ENCODE measurements at places on chromosomes 1 and 21.

GRCh38 chr1:53633073-53633704 is 105.8 kb downstream of the GLIS1 start:
- no peak for DNase-seq

- DNase-seq = no peak
Measured at GRCh38 chr1:40897513-40897912, 35.4 kb upstream of the CITED4 start.

GRCh38 chr1:200640963-200641401 is 20.4 kb upstream of the KIF14 start:
- DNase-seq = no peak

DNA sequence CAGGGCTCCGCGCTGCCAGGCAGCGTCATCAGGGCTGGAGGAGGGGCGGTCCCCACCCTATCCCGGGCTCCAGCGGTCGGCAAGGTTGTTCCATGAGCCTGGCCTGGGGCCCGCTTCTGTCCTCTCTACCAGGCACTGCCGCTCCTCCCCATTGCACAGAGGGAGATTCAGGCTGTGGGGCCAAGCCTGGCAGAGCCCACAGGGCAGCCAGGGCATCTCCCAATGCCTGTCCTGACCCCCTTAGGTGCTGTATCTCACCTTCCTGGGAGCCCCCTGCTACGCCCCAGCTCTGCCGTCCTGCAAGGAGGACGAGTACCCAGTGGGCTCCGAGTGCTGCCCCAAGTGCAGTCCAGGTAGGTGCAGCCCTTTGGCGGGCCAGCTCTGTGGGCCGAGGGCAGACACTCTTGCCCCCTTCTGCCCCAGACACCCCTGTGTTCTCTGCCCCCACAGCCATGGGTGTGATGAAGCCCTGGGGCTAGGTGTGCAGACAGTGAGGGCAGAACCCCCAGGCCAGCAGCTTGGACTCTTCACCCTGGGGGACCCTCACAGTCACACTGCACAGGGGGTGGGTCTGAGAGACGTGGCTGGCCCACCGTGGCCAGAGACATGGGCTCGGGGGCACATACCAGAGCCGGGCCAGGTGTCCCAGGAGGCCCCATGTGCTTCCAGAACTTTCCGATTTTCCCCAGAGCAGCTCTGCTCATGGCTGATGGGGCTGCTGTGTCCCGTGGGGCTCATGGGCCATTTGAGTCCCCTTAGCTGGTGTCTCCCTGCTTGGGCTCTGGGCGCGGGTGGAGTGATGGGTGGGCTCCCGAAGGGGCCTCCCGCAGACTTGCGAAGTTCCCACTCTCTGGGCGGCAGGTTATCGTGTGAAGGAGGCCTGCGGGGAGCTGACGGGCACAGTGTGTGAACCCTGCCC is 1.6 kb downstream of the TNFRSF14 start:
- no peak for DNase-seq

GRCh38 chr1:161226759-161227158 is 899 bp downstream of the TOMM40L start:
- DNase-seq = no peak

GRCh38 chr1:64511044-64511443 is 41.1 kb downstream of the CACHD1 start:
- no peak for DNase-seq

DNA sequence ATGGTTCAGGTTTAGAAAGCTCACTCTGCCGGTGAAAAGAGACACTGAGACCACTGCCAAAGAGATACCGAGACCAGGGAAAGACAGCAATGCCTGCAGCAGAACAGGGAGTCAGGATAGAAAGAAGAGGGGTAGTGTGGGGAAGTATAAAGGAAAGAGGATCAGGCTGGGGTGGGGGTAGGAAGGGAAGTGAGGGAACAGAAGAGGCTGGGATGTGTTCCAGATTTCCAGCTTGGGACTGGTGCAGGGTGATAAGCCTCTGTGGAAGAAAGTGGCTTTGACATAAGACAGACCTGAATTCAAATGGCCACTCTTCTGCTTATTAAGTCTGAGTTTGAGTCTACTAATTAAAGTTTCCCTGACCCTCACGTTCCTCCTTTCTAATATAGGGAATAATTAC is 105.9 kb downstream of the PIK3R3 start:
- no peak for DNase-seq

DNA sequence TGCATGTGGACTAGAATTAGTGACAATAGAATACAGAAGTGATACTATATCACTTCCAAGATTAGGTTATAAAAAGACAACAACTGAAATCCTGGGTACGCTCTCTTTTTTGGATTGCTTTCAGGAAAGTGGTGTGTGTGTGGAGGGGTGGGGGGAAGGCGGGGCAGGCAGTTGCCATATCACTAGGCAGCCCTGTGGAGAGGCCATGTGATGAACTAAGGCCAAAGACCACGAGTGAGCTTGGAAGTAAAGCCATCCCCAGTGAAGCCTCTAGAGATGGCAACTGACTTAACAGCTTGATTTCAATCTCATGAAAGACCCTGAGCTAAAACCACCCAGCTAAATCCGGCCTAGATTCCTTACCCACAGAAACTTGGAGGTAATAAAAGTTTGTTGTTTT is 6.2 kb upstream of the ASPM start:
- DNase-seq = no peak

DNA sequence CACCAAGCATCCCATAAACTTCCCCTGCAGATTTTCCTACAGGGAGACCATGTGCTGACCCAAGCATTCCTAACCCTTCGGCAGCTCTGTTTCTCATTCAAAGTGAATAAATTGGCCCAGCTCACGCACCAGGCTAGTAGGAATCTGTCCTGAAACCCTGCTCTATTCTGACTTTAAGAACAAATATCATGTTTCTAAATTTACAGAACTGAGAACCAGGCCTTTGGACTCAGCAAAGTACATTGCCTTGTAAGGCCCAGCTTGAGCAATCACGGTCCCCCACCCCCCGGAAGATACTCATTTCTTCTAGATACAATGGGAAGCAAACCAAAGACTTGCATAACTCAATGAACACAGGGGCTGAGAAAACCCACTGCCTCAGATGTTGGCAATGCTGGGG is 160.1 kb upstream of the NFIA start:
- no peak for DNase-seq

DNA sequence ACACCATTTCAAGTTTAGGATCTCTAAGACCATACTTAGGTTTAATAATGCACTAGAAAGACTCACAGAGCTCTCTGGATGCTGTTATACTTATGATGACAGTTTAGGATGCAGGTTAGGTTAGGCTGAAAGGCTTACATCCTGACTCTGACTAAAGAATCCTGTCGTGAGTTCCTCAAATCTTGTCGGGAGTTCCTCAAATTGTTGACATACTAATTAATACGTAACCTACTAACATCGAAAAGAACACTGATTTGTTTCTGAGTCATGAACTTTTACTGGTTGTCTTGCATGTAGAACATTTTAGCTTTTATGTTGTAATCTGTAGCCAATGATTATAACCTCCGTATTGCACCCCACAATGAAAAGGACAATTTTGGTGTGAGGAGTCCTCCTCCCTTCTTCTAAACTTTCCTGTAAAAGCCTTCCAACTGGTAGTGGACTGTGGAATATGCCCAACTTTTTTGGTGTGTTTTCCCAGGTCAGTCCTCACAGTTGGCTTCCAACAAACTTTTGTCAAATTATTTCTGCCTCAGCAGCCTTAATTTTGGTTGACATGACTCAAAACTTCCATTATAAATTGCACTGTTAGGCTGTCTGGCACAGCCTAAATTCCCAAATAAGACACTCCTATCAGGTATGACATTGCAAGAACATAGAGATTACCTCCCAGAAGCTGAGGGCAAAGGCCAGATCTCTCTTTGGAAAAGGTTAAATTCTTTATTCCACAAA is 107.9 kb upstream of the PALMD start:
- DNase-seq = no peak

- DNase-seq = no peak
Measured at GRCh38 chr1:207097871-207098324, 6.1 kb upstream of the C4BPA start.

DNA sequence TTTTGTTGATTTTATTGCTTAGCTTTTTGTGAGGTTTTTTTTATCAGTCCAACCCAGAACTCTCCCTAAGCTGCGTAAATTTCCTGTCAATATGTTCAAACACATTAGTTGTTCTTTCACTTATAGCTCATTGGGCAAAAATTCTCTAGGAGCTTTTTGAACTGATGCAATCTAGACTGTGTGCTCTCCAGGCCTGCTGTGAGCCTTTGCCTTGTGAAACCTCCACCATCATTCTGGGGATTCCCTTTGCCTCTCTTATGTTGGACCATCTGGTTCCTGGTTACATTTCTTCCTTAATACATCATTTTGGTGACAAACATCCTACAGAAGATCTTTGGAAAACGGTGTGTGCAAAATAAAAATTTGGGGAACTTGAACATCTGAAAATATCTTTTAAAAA is 247.2 kb downstream of the LRRC7 start:
- no peak for DNase-seq

- no peak for DNase-seq
Measured at GRCh38 chr1:174785510-174785909, 214.2 kb upstream of the CACYBP start.

DNA sequence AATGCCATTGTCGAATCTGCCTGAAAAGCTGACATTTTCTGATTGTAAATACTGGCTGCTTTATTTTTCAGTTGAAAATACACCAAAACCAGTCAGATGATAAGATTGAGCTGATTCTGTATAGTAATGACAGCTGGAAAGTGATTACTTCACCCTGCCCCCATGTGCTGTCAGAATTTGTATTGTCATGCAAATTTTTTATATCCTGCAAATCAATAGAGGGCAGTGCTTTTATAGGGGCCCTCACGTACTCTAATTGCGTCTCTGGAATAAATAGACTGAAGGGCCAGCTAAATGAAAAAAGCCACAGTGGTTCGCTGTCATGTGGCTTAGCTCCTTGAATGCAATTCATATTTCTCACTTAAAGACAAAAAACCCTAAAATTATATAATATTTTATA is 208.6 kb downstream of the LHX8 start:
- DNase-seq = no peak

- no peak for DNase-seq
Measured at GRCh38 chr1:234721476-234722269, 111.7 kb upstream of the IRF2BP2 start.

Data from hematopoietic multipotent progenitor cell (in vitro differentiated cells).